ENCODE measurements at places on chromosomes 6 and 20. TPM values are rescaled to one million over a fixed set of nuclear protein-coding genes. Genes with fewer than 3 reads are reported as not detected.

Gene HLA-B
- total RNA-seq: 27.0 TPM

Gene KCNK17
- total RNA-seq: not detected

Gene SFT2D1
- total RNA-seq: 38.9 TPM

Gene WASF1
- 11.6 TPM for total RNA-seq

Gene MARCKS
- 11.1 TPM for total RNA-seq

Gene KIAA1755
- total RNA-seq: 0.20 TPM

Gene OR2J3
- not detected for total RNA-seq

Data from A549 treated with AZD2906 at 1 μM for 4 hours (cell line).